ENCODE measurements at places on chromosomes 2 and 18. TPM values are rescaled to one million over a fixed set of nuclear protein-coding genes. Genes with fewer than 3 reads are reported as not detected.

Gene ZNF521
- total RNA-seq = 25.0 TPM

Gene GPR35
- 0.74 TPM for total RNA-seq

Gene POTEC
- under 0.01 TPM for total RNA-seq

Gene CRYBA2
- total RNA-seq = not detected

Gene EFEMP1
- total RNA-seq = 1,445 TPM

Gene TMEM163
- not detected for total RNA-seq

Gene IL36G
- total RNA-seq = not detected

Gene GAL3ST2
- total RNA-seq = 0.18 TPM

Gene HJURP
- total RNA-seq = 2.4 TPM

Gene BBS5
- total RNA-seq = 6.6 TPM

Gene ERMN
- total RNA-seq = not detected

Gene POLR1A
- 9.5 TPM for total RNA-seq

Gene SLC38A11
- total RNA-seq = 0.55 TPM

Gene HNMT
- 84.5 TPM for total RNA-seq

Gene FECH
- 30.9 TPM for total RNA-seq

Gene PRSS56
- not detected for total RNA-seq

Gene CXCR2
- total RNA-seq = not detected

Gene PDE11A
- total RNA-seq = under 0.01 TPM

Gene C2orf78
- not detected for total RNA-seq

Gene C2orf72
- total RNA-seq = under 0.01 TPM

Gene FBXO15
- 1.1 TPM for total RNA-seq

Gene GRB14
- total RNA-seq = 0.71 TPM
